ENCODE measurements at places on chromosomes 6 and 20.

DNA sequence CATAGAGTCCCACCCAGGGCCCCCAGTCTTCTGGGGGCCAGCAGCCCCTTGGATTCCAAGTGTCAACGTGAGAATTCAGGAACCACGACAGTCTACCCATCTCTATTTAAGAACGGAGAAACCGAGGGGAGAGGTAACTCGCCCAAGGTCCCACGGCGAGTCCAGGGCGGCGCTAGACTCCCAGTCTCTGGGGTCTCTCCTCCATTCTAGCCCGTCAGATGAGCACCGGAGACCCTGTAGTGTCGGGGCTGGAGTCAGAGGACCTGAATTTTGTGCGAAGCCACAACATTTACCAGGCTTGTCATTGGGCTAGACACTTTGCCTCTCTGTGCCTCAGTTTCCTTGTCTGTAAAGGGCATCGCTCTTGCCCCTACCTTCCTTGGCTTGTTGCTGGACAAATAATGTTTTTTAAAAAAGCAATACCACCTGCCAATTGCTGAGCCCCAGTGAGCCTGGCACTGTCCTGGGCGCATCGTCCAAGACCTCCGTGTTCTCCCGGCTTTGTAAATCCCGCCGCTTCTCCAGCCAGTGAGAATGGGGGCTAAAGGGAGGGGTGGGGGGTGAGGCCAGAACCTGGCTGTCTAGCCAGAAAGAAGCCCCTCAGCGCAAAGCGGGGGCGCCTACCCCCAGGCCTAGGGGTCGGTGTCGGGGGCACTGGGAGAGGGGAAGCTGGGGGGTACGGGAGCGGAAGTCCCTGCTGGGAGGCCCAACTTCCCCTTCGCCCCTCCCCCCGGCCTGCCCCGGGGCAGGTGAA is 91.7 kb downstream of the NCR2 start:
- no peak for DNase-seq

GRCh38 chr6:8110725-8111124 is 8.4 kb upstream of the EEF1E1 start:
- DNase-seq, result no peak

DNA sequence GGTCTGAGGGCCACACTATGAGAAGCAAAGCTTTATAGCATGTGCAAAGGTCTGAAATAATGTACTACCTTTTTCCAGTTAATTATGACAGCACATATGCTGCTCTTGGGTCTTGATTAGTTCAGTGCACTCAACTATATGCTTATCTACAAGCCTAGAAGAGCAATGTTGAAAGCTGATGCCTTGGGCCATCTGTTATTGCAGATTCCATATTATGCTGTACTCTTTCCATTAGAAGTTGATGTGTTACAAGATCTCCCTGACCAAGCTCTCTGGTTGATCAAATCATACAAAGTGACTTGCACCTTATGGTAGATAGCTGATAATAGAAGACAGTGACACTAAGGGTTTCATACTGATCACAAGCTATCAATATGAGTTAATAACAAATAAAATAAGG is 327.3 kb downstream of the FRK start:
- peak; percentile 93 for DNase-seq

- DNase-seq, result no peak
Measured at GRCh38 chr6:15941168-15941567, 187.7 kb upstream of the MYLIP start.

DNA sequence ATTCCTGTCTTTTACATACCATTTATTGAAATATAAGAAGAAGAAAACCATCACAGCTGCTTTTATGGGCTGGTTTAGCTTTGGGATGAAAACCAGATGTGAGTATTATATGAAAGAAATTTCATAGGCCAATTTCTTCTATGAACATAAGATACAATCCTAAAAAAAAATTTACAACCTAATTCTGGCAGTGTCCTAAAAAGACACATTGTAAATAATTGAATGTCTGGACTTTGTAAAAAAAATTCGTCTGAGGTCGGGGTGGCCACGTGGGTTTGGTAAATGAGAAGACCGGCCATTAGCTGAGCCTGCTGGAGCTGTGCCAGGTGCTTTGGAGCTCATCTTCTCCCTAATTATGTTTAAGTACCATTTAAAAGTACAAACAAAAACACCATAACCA is 26.8 kb downstream of the DACT2 start:
- DNase-seq, result no peak

DNA sequence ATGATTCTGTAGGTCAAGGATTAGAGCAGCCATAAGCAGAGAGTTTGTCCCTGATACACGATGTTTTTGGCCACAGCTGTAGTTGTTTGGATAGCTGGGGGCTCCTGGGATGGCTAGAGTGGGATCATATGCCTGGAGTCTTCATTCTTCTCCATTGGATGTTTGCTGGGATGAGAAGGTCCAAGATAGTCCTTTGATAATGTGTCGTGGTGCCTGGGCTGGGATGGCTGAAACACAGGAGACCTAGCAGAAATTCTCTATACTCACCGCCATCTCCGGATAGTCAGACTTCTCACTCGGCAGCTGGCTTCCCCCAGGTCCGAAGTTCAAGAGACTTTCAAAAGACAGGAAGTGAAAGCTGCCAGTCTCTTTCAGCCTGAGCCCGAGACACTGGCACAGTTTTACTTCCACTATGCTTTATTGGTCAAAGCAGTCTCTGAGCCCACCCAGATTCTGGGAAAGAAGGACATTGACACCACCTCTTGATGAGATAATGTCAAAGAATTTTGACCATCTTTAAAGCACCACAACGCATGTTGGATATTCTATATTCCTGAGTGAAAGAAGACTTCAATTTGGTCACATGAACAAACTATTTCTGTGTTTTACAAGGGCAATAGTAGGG is 16.0 kb downstream of the MARCKS start:
- DNase-seq, result no peak

GRCh38 chr20:64150756-64151632 is 13.3 kb upstream of the MYT1 start:
- DNase-seq, result no peak
